ENCODE measurements at places on chromosomes 2 and 18. TPM values are rescaled to one million over a fixed set of nuclear protein-coding genes. Genes with fewer than 3 reads are reported as not detected.
A peak's percentile ranks its signal among the peaks of the same experiment; 100 is the strongest.

DNA sequence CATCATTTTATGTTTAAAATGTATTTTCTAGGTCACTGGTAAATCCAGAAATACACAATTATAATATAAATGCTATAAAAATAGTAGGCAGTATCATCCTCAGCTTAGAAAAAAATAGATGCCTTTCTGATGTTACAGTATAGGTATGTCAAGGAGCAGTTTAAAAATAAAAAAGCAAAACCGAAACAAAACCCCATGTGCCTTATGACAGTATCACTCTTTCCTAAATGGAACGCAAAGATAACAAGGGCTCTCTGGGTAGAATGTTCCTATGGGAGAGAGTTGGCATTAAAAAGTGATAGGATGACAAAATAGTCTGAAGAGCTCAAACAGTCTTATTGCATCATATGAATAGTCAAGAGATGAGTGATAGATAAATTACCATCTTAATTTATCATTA is 172.1 kb downstream of the DSC3 start:
- DNase-seq: no peak

- no peak for DNase-seq
Observed at GRCh38 chr18:4119127-4119648, 335.9 kb downstream of the DLGAP1 start.

DNA sequence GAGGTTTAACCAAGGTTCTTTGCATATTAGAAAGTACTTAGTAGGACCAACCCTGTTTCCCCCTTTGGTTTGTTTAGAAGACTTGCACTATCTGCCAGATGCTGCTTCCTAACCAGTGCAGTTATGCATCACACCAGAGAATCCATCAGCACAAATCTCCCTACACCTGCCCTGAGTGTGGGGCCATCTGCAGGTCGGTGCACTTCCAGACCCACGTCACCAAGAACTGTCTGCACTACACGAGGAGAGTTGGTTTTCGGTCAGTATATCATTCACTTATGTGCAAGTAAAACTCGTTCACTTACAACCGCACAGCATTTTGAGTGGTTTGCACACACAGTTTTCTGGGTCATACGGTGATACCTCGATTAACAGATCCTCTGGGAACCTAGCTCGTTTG is 69.7 kb downstream of the ZNF532 start:
- DNase-seq: no peak

DNA sequence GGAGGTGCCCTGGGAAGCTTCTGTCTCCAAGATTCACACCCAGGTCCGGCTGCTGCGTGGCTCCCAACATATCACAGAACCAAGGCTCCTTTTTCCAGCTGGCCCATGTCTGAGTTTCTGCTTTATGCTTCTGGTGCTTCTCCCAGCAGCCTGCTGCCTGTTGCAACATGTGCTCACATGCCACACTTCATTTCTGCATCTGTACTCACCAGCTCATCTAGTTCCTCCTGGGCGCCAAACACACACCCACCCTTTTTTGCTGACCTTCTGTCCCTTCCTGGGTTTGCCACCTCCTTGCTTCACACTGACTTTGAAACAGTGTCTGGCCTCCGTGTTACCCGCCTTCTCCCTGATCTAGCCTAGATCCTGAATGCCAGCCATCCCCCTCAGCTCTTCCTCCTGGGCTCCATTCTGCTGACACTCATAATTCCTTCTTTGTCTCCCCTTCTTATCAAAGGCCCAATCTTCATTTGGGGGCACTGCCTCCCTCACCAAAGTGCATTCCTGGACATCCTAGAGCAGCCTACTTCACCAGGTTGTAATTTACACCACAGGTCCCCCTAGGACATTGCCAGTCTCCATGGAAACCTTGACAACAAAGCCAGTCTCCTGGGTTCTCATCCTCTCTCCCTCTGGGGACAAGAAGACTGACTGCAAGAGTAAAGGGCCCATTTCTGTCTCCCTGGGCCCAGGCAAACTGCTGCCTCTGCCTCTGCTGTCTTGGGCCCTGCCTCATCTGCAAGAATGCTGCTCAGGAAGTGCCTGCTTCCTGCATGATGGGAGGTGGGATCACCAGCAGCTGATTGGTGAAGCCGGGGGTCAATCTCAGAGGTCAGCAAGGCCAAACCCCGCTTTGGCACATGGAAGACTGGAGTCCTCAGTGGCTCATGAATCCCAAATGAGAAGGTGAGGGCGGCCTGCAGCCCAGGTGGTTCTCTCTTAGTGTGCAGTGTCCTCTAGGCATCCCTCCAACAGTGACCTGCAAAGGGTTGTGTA is 13.9 kb upstream of the PROM2 start:
- DNase-seq: peak; percentile 2

- no peak for DNase-seq
Observed at GRCh38 chr2:224975761-224976160, 66.5 kb downstream of the DOCK10 start.

GRCh38 chr2:147639386-147639785 is 205.4 kb upstream of the ACVR2A start:
- DNase-seq: no peak

The SLC5A7 gene
- polyA plus RNA-seq: 0.12 TPM

All from SK-N-SH (cell line).